ENCODE measurements at places on chromosomes 16 and 17.

GRCh38 chr16:75206749-75207451 is at the start of gene CTRB2:
Gene CTRB2 (minus strand): TSS chr16:75207161. CDS start chr16:75207141, 20 bp downstream.
- no peak for DNase-seq

DNA sequence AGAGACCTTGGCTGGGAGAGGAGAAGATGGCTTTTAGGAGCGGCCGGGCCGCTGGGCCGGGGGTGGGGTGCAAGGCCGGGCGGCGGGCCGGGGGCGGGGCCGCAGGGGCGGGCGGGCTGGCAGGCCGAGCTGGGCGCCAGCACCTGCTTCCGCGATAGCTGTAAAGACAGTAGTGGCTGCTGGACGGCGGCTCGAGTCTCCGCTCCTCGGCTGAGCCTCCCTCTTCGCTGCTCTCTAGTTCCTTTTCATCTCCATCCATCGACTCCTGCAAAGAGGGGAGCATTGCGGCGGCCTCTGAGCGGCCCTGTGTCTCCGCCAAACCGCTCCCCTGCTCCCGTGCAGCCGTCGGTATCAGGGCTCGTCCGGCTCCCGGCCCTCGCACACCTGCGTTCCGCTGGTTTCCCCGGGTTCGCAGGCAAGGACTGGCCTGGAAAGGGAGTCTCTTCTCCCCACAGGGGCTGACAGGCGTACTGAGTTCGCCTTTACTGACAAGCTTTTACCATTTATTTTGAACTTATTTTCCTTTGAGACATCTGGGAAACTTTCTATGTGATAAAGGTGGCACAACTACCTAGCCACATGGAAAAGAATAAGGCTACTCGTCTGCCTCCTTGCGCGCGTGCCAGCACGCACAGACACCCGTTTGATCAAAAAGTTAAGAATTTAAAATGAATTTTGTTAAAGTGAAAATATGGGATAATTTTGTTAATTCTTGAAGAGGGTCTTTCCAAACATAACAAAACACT is at the start of gene C17orf75:
Gene C17orf75 (minus strand): TSS at position 317 of the 746 bp plus-strand sequence. CDS start 34 bp downstream, at position 283.
- DNase-seq, result peak; percentile 77

DNA sequence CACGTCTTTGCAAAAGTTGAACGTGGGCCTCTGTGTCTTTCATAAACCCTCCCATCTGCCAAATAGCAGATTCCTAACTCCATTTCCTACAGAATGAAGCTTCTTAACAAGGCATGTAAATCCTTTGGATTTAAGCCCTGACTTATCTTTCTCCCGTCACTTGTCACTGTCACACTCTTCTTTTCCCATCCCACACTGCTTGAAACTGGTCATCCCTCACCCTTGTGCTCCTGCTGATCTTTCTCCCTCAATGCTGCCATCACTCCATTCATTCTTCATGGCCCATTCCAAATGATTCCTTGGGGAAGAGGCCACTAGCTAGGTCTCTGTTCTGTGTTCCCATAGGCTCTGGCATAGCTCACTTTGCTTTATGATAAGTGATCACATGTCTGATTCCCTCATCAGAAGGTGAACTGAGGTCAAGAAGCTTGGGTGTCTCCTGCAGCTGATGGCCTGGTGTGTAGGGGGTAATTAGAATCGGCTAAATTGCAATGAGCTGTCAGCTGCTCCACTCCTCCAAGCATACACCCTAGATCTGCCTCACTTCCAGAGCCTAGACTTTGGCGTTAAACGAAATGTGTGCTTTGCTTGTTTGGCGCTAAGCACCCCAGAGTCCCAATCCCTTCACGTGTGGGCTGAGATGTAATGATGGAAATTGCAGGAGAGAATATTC is 61.7 kb downstream of the PECAM1 start:
- no peak for DNase-seq

GRCh38 chr16:82936941-82937551 is 310.3 kb downstream of the CDH13 start:
- DNase-seq, result no peak

- DNase-seq, result no peak
Observed at GRCh38 chr17:73341350-73342049, 29.7 kb upstream of the CDC42EP4 start.

GRCh38 chr17:75835654-75835987 is 8.6 kb downstream of the UNC13D start:
- no peak for DNase-seq

GRCh38 chr17:79702034-79702433 is 28.7 kb upstream of the ENPP7 start:
- no peak for DNase-seq

DNA sequence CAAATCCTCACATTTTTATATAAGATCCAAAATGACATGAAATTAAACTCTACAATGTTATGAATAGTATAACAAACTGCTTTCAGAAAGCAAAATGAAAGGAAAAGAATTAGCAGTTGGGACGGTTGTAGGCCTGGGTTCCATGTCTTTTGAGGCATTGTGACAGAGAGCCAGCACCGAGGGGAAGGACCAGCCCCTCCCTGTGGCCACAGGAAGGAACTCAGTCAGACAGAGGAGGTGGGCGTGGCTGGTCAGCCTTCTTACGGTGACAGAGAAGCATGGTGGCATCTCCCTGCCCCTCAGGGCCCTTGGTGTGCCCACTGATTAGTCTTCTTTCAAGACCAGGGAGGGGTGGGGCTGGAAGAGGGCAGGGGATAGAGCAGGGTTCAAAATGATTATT is 5.7 kb downstream of the ZNF319 start:
- no peak for DNase-seq

GRCh38 chr17:54307351-54307750 is 484.6 kb downstream of the KIF2B start:
- DNase-seq, result no peak

DNA sequence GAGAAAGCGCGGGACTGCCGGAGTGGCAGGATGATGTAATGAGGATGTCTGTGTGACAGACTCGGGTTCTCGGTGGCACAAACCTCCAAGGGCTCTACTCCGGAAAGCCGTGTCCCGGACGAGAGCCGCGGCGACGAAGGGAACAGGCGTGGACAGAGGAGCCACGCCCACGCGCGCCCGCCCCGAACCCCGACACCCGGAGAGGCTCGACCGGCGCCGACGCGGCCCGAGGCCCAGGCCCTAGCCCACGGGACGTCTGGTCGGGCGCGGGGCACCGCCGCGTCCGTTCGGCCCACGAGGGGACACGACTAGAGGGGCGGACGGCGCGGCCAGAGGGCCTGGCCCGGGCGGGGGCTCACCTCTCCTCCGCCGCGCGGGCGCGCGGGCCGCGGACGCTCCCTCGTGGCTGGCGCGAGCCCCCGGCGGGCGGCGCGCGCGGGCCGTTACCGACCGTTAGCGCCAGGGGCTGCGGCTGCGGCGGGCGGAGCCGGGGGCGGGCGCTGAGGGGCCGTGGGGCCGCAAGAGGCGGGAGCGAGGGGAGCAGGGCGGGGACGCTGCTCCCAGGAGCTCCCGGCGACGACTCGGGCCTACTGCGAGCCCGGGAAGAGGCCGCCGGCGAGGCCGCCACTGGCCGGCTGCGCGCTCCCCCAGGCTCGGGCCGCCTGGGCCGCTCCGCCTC is 2.1 kb upstream of the IRX5 start:
- peak; percentile 79 for DNase-seq

DNA sequence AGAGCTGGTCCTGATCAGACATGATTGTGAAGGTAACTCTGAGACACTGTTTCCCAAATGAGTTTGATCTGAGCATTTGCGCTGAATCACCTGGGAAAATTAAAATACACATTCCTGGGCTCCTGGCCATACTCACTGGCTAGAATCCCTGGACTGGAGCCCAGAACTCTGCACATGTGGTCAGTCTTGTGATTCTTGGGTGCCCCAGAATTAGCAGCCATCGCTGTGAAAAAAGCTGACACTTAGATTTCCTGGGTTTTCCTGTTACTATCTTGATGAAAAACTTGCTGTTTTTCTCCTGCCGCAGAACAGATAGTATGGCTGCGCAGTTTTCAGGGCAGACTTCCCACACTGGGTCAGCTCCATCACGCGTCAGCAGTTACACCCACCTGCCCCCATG is 24.6 kb downstream of the NECAB2 start:
- peak; percentile 60 for DNase-seq

DNA sequence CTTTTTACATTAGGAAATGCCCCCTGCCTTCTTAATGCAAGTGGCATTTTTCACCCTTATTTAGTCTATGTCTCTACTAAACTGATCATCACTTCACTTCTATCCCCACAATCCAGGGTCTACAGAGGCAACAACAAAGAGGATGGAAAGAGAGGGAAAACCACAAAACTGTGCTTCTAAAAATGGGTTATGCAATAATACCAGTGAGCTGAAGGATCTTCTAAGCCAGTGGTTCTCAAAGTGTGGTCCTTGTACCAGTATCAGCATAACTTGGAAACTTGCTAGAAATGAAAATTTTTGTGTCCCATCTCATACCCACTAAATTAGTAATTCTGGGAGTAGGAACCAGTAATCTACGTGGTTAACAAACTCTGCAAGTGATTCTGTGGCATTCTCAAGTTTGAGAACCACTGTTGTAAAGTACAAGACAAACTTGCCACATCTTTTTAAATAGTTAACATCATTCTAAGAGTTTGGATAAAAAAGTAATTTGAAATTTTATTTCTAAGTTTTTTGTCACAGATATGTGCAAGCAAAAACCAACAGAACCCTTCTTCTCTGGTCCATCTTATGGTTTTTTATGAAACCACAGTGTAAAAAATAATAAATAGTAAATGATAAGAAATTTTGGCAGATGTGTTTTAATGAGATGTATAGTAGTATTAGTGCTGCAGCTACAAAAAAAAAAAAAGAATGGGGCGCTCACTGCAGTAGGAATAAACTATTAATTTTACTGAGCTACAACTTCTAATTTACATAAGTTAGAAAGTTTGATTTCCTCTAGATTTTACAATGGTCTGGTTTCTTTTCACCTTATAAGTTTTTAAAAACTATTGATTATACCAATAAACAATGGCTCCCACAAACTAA is 16.2 kb downstream of the CDC27 start:
- no peak for DNase-seq

- no peak for DNase-seq
Observed at GRCh38 chr16:68397710-68398201, 50.6 kb downstream of the SMPD3 start.

- DNase-seq, result no peak
Observed at GRCh38 chr17:68197091-68197996, 50.5 kb upstream of the AMZ2 start.

DNA sequence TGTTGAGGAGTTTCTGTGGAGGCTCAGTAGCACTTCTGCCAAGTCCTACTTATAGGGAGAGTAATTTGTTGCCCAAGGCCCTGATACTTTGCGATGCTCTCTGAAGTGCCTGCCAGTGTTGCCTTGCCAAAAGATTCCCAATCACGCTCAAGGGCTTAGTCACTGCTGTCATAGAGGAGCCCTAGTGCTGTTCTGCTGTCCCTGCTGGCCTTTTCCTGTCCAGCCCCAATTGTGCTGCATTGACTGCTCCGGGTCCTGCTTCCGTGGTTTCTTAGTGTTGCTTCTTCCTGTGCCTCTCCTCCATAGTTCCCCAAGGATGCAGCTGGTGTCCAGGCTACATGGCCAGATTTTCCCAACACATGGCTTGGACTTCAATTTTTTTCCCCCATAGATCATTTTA is 13.9 kb downstream of the NUP93 start:
- no peak for DNase-seq

GRCh38 chr16:4935241-4935855 is 1.6 kb downstream of the PPL start:
- no peak for DNase-seq

GRCh38 chr17:14317383-14317782 is 16.5 kb downstream of the HS3ST3B1 start:
- no peak for DNase-seq

- no peak for DNase-seq
Observed at GRCh38 chr17:9256751-9257629, 235.7 kb downstream of the NTN1 start.

DNA sequence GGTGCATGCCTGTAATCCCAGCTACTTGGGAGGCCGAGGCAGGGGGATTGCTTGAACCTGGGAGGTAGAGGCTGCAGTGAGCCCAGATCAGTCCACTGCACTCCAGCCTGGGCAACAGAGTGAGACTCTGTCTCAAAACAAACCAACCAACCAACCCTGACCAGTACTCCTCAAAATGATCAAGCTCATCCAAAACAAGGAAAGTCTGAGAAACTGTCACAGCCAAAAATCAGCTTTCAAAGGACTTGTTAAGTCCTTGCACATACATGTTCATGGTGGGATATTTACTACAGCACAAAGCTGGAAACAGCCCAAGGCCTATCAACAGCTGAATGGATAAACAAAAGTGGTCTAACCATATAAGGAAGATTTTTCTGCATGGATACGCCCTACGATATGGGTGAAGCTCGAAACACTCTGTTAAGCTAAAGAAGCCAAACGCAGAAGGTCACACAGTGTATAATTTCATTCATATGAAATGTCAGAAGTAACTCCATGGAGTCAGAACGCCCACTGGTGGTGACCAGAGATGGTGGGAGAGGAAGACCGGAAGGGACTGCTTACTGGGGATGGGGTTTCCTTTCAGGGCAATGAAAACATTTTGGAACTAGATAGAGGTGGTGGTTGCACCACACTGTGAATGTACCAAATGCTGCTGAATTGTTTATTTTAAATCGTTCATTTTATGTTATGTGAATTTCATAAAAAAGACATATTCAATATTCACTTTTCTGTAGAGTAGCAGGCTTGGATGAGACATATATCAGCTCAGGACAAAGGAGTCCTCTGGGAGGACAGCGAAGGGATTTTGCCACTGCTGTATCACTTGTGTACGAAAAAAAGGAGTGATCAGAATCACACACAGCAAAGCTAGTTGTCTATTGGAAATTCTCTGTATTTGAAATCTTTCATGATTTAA is 17.7 kb downstream of the CCL17 start:
- no peak for DNase-seq

DNA sequence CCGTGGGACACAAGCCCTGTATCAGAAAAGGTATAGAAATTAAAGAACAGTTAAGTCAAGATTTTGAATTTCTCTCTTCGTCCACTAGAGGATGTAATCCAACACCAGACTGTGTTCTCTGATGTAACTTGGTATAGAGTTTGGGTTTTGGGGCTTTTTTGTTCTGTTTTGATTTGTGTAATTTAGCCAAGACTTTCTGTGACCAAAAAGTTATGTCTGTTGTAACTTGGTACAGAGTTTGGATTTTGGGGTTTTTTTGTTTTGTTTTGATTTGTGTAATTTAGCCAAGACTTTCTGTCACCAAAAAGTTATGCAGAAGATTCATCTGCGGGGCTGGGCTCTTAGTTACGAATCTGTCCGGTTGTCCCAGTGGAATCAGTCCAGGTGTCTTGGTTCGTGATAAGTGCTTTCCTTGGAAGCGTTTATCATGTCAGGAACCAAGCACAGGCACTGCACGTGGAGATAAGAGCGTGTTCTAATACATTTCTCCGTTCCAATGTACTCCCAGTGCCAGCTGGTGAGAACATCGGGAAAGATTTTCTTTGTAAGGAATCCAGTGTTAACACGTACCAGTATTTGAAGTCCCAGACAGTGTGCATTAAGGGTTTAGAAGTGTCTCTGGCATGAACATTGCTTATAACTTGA is 44.1 kb upstream of the SEC14L1 start:
- no peak for DNase-seq

DNA sequence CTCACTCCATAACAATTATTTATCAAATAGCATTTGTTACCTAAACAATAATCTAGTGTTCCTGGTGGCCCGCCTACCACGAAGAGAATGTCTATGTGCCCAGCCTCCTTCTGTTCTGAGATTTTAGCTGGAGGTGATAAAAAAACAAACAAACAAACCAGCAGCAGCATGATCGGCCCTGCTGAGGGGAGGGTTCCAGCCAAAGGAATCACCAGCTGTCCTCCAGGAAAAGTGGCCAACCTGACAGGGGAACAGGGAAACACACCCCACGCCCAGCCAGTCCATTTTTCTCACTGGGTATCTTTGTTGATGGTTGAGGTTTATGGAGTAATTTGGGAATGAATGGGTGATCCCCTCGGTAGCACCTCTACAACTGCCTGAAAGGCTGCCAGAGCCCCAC is 203.0 kb upstream of the DYNLRB2 start:
- no peak for DNase-seq
